Keratinocyte (primary cell): ENCODE measurements at places on chromosomes 4 and X. TPM values are rescaled to one million over a fixed set of nuclear protein-coding genes. Genes with fewer than 3 reads are reported as not detected.

The AVPR2 gene
- not detected in 3 replicates for polyA plus RNA-seq

- no peak overlapping the region for H3K4me3 ChIP-seq
- peaks cover 3% of the 10 kb centered on the region for H3K27me3 ChIP-seq
- no peak overlapping the region for H3K27ac ChIP-seq
- H3K36me3 ChIP-seq: no peaks in the 10 kb centered on the region
- peak; percentile 78 for DNase-seq
- peaks cover 11% of the 10 kb centered on the region for H3K4me1 ChIP-seq
Measured at GRCh38 chr4:184911310-184911709, 85.5 kb upstream of the ACSL1 start.

GRCh38 chrX:54640736-54641135, 110.7 kb downstream of the GNL3L start:
- H3K27ac ChIP-seq: no peak overlapping the region
- no peaks in the 10 kb centered on the region for H3K4me1 ChIP-seq
- no peak overlapping the region for H3K4me3 ChIP-seq
- H3K36me3 ChIP-seq: no peaks in the 10 kb centered on the region
- no peaks in the 10 kb centered on the region for H3K27me3 ChIP-seq

- no peaks in the 10 kb centered on the region for H3K36me3 ChIP-seq
- H3K4me1 ChIP-seq: peaks cover 7% of the 10 kb centered on the region
- H3K27me3 ChIP-seq: no peaks in the 10 kb centered on the region
- no peak overlapping the region for H3K27ac ChIP-seq
- DNase-seq: no peak
Measured at GRCh38 chr4:22670956-22671355, 21.8 kb upstream of the GBA3 start.

GRCh38 chr4:135777361-135777760, 1575.8 kb upstream of the PABPC4L start:
- no peak overlapping the region for H3K27ac ChIP-seq
- no peak for DNase-seq
- H3K36me3 ChIP-seq: no peaks in the 10 kb centered on the region
- no peaks in the 10 kb centered on the region for H3K4me1 ChIP-seq
- H3K27me3 ChIP-seq: no peaks in the 10 kb centered on the region
